Endothelial cell of umbilical vein (primary cell): ENCODE measurements at places on chromosomes 6 and 20. TPM values are rescaled to one million over a fixed set of nuclear protein-coding genes. Genes with fewer than 3 reads are reported as not detected.

The SLC44A4 gene
- 0.12 and 0.84 TPM in 2 replicates for total RNA-seq

The NEU1 gene
- 61.3 and 62.8 TPM in 2 replicates for total RNA-seq

The ABT1 gene
- total RNA-seq: 18.5 and 20.1 TPM in 2 replicates

The RFX6 gene
- not detected in 2 replicates for total RNA-seq

The NHLRC1 gene
- total RNA-seq: 2.2 and 2.3 TPM in 2 replicates

The CFAP61 gene
- not detected in 2 replicates for total RNA-seq

The SLC22A16 gene
- total RNA-seq: not detected in 2 replicates

The MEP1A gene
- not detected in 2 replicates for total RNA-seq

The C6orf52 gene
- total RNA-seq: not detected in 2 replicates

The EDN3 gene
- not detected in 2 replicates for total RNA-seq

The CGAS gene
- total RNA-seq: 7.3 and 7.4 TPM in 2 replicates

The LTB gene
- 1.2 and 1.3 TPM in 2 replicates for total RNA-seq

The PSMB8 gene
- 25.7 and 40.1 TPM in 2 replicates for total RNA-seq

The MOG gene
- total RNA-seq: not detected in 2 replicates

The TTK gene
- 23.6 and 29.4 TPM in 2 replicates for total RNA-seq

The BYSL gene
- total RNA-seq: 41.8 and 45.7 TPM in 2 replicates

The ZC3H12D gene
- not detected in 2 replicates for total RNA-seq

The PSORS1C1 gene
- total RNA-seq: 9.2 and 13.2 TPM in 2 replicates

The SLC18B1 gene
- 8.4 and 8.5 TPM in 2 replicates for total RNA-seq

The ZNF391 gene
- total RNA-seq: 0.37 and 0.42 TPM in 2 replicates

The MRPL18 gene
- 70.7 and 70.8 TPM in 2 replicates for total RNA-seq

The FKBP1C gene
- 4.8 and 7.7 TPM in 2 replicates for total RNA-seq

The DACT2 gene
- total RNA-seq: not detected in 2 replicates

The ZSCAN31 gene
- 19.5 and 23.0 TPM in 2 replicates for total RNA-seq

The SNAP25 gene
- total RNA-seq: 2.2 and 4.4 TPM in 2 replicates

The PIM1 gene
- 10.5 and 11.3 TPM in 2 replicates for total RNA-seq

The C6orf47 gene
- 12.8 and 15.0 TPM in 2 replicates for total RNA-seq

The HLA-DQB2 gene
- not detected in 2 replicates for total RNA-seq

The HLA-DRB5 gene
- total RNA-seq: not detected in 2 replicates

The IL20RA gene
- not detected in 2 replicates for total RNA-seq

The CPNE5 gene
- 18.8 and 32.1 TPM in 2 replicates for total RNA-seq

The OXT gene
- not detected in 2 replicates for total RNA-seq

The SCRT2 gene
- total RNA-seq: not detected in 2 replicates

The SALL4 gene
- total RNA-seq: 1.4 and 1.9 TPM in 2 replicates

The C6orf163 gene
- total RNA-seq: 2.2 and 2.5 TPM in 2 replicates

The THBD gene
- 20.3 and 28.0 TPM in 2 replicates for total RNA-seq

The NRSN1 gene
- not detected in 2 replicates for total RNA-seq
